Retina (tissue), 1 donor: ENCODE measurements at places on chromosomes 6 and 20.

- DNase-seq, result peak; percentile 46
Measured at GRCh38 chr6:37777272-37777834, 42.2 kb upstream of the ZFAND3 start.

DNA sequence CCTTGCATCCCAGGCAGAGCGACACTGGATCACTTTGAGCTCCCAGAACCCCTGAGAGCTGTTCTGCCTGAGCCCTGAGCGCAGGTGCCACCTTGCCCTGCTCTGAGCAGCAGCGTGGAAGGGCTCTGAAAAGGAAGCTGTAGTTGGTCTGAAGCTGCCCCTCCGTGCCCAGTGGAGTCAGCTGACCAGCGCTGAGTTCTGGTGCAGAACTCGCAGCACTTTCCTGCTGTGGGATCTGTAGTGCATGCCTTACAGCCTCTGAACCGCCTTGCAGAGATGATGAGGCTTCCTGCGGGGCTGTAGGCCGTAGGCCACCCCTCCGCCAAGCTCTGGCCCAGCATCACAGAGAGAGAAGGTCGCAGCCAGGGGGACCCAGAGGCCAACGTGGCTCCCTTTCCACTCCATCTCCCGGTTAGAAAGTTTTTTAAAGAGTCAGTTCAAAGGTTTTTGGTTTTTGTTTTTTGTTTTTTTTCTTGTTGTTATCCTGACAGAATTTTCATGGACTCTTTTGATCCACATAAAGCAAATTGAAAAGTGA, 158.3 kb upstream of the CST7 start:
- DNase-seq, result no peak

GRCh38 chr20:2697768-2698167, 5.2 kb downstream of the EBF4 start:
- DNase-seq, result peak; percentile 57

DNA sequence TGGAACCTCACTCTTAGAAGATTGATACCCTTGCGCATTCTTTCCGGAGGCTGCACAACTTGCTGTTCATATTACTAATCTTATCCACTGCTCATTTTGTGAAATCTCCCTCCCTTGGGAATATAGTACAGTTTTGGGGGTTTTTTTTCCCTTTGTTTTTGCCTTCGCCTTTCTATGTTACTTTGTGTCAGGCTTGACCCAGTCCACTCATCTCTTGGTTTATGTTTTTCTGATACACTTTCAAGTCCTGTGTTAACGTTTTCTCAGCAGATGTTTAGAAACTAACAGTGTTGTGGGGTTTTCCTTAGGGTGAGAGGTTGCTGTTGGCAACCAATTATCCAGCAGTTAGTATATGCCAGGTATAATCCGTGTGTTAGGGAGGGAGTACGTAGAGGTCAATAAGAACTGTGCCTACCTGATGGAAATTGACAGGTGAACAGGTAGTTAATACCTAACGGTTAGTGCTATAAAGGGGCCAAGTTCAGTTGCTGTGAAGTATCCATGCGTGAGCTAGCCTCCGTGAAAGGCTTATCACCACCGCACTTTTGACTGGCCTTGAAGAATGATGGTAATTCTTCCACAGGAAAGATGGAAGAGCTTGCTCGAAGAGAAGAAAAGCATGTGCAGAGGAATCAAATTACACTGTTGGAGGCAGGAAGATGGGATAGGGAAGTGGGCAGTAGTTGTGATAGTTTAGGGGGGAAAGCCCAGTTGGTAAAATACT, 1.4 kb downstream of the NFYA start:
- DNase-seq, result no peak

- DNase-seq, result no peak
Measured at GRCh38 chr20:25283221-25283951, 35.5 kb downstream of the PYGB start.

DNA sequence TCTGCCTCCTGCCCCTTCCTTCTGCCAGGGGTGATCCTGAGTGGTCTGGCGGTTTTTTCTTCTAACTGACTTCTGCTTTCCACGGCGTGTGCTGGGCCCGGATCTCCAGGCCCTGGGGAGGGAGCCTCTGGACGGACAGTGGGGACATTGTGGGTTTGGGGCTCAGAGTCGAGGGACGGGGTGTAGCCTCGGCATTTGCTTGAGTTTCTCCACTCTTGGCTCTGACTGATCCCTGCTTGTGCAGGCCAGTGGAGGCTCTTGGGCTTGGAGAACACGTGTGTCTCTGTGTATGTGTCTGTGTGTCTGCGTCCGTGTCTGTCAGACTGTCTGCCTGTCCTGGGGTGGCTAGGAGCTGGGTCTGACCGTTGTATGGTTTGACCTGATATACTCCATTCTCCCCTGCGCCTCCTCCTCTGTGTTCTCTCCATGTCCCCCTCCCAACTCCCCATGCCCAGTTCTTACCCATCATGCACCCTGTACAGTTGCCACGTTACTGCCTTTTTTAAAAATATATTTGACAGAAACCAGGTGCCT, 10.2 kb downstream of the SLC29A1 start:
- DNase-seq, result no peak

DNA sequence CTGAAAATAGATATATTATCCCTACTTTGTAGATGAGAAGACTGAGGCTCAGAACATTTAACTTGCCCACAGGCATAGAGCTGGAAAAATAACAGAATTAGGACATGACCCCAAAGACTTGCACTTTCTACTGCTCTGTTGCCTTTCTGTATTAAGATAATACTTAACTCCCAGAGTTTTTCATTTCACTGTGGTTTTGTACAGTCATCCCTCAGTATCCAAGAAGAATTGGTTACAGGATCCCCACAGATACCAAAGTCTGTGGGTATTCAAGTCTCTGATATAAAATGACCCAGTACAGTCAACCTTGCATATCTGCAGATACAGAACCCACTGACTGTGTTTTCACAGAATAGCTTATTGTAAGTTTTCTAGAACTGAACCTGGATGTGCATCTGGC, 16.8 kb downstream of the MRS2 start:
- DNase-seq, result no peak

DNA sequence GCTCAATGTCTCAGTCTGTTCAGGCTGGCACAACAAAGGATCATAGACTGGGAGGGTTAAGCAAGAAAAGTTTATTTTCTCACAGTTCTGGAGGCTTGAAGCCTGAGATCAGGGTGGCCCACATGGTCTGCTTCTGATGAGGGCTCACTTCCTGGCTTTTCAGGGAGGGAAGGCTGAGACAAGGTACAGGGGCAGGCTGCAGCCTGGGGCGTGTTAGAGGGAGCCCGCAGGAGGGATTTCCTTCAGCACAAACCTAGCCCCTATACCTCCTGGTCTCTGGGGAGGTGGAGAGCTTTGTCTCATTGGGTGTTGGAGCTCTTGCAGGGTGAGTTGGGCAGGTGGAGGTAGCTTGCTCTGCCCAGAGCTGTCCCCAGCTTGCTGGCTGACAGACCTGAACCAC, 81.1 kb upstream of the GPR6 start:
- no peak for DNase-seq
